Left hindlimb (tissue), 1 donor: ENCODE measurements at places on chromosomes 12 and 14.
A peak's percentile ranks its signal among the peaks of the same experiment; 100 is the strongest.

- no peak for DNase-seq
Observed at GRCh38 chr14:52954346-52955214, 3.7 kb upstream of the FERMT2 start.

DNA sequence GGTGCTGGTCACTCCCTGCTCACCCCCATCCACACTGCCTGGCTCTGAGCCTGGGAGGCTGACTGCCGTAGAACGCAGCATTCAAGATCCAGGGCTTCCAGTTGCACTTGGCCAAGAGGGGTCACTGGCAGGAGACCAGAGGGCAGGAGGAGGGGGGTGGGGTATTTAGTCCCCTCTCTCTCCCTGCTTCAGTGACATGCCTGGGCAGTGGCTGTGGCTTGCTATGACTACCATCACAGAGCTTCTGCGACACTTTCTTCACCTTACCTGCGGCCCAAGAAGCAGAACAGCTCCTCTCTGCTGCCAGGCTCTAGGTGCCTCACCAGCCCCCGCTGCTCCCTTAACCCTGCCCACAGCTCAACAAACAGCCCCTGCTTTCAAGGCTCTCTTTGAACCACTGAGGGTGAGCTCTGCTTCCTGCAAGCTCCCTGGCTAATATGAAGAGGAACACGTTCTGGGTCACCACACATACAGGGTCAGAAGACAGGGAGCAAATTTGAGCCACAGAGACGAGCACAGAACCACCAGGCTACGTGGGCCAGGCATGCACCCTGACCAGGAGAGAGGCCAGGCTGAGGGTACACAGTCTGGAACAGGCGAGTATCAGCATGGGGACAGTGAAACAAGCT, 55.7 kb downstream of the ITPK1 start:
- no peak for DNase-seq

DNA sequence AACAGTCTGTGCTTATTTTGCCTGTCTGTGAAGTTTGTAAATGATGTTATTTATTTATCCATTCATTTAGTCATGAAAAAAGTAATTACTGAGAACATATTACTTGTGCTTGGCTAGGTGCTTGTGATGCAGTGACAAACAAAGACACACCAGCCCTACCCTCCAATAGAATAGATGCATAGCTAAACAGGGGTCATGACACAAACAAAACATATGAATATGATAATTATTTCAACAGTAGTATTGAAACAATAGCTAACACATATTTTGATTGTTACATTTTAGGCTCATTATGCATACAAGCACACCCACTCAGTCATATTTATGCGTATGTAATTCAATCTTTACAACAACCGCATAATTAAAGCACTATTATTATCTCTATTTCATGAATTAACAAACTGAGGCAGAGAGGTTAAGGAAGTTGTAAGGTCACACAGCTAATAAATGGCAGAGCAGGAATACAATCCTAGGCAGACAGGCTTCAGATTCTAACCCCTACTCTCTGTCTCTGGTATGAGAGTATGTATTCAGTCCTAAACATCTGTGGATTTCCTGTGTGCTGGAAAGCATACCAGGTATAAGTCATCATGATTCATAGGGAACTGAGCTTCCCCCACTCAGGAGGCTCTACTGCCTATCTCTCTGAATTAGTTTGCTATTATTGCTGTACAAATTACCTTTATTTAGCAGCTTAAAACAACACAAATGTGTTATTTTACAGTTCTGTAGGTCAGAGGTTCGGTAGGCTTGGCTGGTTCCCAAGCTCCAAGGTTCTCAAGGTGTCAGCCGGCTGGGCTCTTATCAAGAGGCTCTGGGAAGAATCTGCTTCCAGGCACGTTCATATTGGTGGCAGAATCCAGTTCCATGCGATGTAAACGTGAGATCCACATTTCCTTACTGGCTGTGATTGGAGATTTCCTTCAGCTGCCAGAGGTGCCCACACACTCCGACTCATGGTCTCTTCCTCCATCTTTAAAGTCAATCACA, 509.4 kb downstream of the GALC start:
- no peak for DNase-seq

DNA sequence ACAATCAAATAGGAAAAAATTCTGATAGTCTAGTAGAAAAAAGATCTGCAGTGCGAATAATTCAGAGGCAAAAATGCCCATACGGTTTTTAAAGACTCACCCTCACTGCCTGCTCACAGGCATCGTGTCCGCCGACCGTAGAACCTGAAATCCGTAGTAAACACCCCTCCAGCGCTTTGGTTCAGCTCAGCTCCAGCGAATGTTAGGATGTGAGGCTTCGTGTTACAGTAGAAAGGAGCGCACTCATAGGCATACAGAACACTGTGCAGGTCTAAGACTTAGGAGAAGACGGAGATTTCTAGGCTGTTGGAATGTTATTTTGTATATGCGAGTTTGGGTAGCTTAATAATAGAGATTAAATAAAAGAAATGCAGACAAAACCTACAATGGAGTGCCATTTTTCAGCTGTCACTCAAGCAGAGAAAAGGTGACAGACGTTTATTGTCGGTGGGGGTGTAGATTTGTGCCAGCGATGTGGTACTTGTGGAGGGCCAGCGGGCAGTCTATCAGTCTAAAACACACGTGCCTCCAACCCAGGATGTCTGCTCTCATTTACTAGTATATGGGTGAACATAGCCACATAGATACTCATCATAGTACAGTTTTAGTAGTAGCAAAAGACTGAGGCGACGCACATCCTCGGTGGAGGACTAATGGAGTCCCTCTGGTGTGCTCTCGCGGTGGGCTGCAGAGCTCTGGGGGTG, 25.7 kb downstream of the SFSWAP start:
- DNase-seq, result no peak

DNA sequence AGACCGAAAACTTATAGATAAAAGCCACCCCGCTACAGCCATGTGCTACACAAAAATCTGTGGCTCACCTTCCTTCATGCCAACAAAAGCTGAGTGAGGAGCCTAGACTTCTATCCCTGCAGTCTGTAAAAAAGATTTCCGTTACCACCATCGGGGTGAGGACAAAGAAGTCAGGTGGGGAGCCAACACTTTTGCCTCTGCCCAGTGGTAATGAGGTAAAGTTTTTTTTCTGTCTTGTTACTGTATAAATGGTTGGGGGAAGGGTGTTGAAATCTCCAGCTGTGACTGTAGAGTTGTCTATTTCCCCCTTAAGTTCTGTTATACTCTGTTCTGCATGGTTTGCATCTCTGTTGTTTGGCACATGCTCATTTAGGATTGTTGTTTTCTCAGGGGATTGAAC, 707.8 kb downstream of the FLRT2 start:
- no peak for DNase-seq

DNA sequence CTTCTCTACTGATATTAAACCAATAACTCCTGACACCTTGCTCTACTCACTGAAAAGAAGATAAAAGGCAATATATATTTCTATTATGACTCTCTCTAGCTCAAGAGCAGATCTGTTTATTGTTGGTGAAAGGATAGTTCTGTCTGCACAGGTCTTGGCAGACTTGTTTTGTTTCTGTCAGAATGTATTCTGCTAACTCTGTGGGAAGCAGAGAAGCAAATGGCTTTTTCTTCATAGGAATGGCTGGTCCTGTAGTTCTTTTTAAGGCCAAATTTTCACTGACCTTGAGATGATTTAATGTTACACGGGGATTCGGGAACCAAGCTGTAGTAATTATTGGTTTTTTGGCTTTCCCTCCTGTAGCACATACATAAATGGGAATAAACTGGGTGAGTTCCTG, 512.1 kb downstream of the DIO2 start:
- no peak for DNase-seq

DNA sequence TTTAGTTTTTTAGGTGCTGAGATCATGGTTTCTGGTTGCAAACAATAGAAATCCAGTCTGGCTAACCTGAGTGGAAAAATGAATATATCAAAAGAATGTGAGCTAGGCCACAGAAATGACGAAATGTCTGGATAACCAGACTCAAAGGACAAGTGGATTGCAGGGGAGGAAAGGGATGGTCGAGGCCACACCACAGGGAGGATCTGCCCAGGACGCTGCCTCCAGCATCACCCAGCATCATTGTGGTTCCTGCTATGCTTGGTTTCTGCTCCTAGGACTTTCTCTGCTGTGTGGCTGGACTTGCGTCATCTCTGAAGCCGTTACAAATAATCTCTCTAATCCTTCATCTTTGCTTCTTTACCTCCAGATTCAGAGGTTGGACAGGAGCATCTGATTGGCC, 80.4 kb downstream of the TTC8 start:
- DNase-seq, result no peak

- DNase-seq, result no peak
Observed at GRCh38 chr12:58026897-58027891, 85.8 kb downstream of the ATP23 start.

- no peak for DNase-seq
Observed at GRCh38 chr14:58884442-58884841, 246.7 kb downstream of the DACT1 start.

DNA sequence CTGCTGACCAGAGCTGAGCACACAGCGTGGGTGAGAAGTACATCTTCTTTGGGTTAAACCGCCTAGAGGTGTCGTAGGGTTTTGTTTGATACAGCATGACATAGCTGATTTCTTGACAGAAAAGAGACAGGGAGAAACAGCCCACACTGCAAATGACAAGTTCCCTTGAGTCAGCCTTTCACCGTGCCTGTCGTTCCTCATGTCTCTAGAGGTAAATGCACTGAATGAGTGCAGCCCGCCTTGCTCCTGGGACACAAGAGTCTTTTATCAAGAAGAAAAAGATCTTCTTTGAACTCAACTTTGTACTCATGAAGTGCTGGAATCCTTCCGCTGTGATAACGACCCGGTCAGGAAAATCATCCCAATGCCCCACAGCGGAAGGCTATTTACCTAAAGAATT, 77.6 kb downstream of the TMEM132D start:
- DNase-seq, result no peak

- peak; percentile 64 for DNase-seq
Observed at GRCh38 chr14:23160924-23161522, 22.4 kb downstream of the SLC7A8 start.

DNA sequence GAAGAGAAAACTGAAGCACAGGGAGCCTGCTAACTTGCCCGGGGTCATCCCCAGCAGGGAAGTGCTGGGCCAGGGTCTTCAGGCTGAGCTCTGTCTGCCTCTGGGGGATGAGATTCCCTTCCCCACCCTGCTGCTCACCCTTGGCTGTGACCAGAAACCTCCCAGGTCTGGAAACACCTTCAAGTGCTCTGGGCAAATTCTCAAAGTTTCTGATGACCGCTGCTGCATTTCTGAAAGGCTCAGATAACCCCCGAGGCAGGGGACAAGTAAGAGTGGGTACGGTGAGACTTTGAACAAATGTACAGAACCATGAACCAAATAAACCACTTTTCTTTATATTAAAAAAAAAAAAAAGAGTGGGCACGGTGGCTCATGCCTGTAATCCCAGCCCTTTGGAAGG, 41.3 kb downstream of the LTBP2 start:
- DNase-seq, result no peak

DNA sequence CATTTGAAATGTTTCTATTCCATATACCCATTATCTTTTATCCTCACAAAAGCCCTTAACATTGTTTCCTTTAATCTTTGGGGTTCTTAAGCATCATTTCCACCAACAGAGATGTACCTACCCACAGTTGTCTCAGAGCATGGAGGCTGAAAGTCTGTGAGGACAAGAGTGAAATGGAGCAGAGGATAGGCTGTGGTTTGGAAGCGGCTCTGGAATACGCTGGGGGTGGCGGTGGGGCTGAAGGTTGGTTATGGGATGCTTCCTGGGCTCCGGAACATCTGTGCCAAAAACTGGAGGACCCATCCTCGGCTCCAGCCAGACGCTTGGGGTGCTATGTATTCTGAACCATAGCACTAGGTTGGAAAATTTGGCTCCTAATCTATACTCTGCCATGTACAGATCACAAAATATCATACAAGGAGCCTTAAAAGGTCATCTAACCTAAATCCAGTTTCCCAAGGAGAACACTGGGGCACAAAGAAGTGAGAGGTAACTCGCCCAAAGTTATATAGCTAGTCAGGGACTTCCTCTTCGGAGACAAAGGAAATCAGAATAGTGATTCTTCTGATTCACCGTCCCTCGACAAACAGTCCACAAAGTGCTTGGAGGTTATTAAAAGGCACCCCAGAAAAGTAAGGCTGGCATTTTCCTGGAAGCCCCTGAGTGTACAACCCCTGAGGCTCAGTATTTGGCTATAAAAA, 2.5 kb downstream of the PPP1R3E start:
- no peak for DNase-seq

GRCh38 chr12:16607906-16608775, 2.2 kb upstream of the LMO3 start:
- no peak for DNase-seq

- no peak for DNase-seq
Observed at GRCh38 chr12:49967777-49968250, 4.9 kb upstream of the AQP6 start.

DNA sequence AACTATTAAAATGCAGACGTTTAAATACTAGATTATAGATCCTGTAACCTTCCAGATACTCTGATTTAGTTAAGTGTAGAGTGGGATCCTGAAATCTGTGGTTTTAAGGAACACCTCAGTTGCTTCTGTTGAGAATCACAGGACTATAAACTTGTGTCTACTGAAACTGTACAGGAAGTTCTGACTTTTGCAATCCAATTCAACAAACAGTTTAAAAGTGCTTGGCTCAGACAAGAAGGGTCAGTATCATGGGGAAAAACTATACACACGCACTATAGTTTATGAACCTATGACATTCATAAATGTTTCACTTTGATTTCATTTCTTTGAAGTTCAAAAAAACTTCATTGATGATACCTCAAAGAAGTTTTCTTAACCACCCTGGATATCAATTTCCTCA, 13.8 kb downstream of the PDE3A start:
- DNase-seq, result no peak

DNA sequence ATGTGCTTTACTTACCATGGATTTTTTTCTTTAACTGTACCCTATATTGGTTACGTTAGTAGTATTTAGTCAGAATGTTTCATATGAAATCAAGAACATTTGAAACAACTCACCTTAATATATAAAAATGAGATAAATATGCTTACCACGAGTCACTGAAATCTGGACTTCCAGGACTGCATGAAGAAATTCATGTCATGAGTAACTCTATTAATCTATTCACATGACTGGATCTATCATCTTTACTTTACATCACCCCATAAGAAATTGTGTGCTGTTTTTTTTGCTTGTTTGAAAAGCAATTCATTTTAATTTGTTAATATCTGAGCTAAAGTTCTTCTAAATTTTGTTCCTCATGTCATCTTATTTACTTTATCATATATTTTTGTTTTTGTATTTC, 5.2 kb downstream of the EPYC start:
- DNase-seq, result no peak

DNA sequence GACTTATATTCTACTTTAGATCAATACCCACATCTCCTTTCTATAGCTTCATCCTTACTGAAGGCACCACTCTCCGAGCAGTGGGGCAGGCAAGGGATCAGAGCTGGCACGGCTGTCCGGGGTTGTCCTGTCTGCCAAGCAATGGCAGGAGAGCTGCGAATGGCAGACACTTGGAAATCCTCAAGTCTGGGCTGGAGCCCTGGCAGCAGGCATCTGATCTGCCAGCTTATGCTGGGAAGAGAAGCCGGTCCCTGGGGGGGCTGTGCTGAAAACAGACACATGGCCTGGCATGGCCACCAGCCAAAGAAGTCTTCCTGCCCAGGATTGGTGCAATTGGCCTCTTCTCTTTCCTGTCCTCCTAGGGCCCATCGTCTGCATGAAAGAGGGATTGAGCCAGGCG, 280.2 kb upstream of the PWP1 start:
- no peak for DNase-seq

- DNase-seq, result no peak
Observed at GRCh38 chr14:97485201-97485600, 688.0 kb downstream of the VRK1 start.
